T-helper 2 cell (primary cell): ENCODE measurements at places on chromosomes 1 and 21.

- DNase-seq: no peak
These were observed 11.6 kb downstream of the UBE2J2 start for GRCh38 chr1:1262071-1262470.

DNA sequence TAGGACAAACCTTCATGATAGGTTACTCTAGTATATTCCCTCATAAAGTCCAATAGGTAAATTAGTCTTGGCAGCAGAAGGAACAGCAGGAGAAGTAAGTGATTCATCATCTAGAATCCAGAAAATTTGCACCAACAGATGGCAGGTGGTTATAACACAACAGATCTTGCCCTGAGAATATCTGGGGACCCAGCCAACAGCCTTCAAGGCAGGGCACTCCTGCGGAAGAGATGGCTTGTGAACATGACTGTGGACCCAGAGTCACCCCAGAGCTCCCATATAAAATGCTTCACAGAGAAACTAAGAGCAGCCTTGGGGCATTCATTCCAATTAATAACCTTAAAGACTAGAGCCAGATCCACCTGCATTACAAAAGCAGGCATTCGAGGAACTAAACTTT lies 7.9 kb upstream of the PLA2G2C start:
- DNase-seq: no peak

DNA sequence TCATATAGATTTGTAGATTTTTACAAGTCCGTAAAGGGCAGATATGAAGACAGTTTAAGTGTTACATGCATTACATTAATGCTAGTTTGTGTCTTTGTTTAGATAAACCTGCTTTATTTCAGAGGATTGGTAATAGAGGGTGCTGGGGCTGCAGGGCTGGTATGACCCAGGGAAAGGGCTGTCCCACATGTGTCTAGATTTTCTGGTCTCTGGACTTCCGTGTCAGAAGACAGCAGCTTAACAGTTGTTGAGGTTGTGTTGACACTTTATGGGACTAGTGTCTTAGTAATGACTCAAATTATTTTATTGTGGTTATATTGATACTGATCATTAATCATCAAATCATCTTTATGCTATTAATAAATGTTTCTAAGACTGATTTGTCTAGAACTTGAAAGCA lies 10.1 kb downstream of the PRDM2 start:
- no peak for DNase-seq

- peak; percentile 40 for DNase-seq
These were observed 155.0 kb upstream of the EDN2 start for GRCh38 chr1:41639332-41639936.

DNA sequence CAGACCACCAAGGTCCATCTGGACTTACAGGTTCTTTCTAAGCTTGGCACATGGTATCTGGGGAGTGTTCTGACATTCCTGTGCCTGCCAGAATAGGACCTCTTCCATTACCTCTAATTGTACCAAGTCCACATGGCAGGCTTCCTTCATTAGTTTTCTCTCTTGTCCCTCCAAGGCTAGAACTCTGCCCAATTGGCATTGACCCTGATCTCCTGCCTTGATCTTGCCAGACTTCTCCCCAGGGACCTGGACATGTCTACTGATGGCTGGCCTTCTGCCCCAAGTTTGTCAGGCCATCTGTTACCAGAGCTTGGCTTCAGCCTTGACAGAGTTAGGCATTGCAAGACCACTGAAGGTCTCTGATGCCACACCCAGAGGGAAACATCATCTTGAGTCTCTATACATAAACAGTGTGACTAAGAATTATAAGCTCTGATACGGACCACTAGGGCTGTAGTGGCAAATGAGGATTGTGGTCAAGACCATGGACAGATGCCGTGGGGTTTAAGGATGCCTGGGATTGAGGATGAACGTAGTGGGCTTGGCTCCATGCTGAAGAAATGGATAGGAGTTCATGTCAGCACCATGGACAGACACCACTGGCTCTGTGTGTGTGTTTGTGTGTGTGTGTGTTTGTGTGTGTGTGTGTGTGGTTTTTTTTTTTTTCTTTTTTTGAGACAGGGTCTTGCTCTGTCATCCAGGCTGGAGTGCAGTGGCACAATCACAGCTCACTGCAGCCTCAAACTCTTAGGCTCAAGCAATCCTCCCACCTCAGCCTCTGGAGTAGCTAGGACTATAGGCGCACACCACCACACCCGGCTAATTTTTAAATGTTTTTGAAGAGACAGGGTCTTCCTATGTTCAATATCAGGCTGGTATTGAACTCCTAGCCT lies 19.5 kb upstream of the PSMB2 start:
- DNase-seq: no peak

GRCh38 chr1:94660994-94661393 lies 119.4 kb upstream of the F3 start:
- no peak for DNase-seq

- DNase-seq: no peak
These were observed 42.0 kb upstream of the LDLRAP1 start for GRCh38 chr1:25501235-25502058.

GRCh38 chr1:93537924-93538323 lies 90.0 kb downstream of the FNBP1L start:
- no peak for DNase-seq

- no peak for DNase-seq
These were observed 212.7 kb upstream of the JUN start for GRCh38 chr1:58996341-58997059.

DNA sequence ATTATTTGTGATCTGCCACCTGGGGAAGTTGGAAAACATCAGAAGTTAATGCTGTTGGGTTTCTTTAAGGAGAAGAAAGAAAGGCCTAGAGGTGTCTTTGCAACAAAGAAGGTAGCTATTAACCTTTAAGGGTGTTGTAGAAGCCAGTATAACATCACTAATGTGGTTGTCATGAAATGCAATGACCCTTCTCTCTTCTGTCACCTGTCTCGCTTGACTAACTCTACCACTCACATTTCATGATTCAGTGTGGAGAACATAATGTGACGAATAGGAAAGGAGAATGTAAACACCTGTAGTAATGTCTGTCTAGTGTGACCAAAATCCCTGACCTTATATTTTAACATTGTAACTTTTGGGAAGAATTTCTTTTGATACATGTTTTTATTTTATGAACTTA lies 211.7 kb upstream of the UBE2U start:
- no peak for DNase-seq

GRCh38 chr1:186303911-186304310 lies 71.1 kb downstream of the TPR start:
- no peak for DNase-seq

DNA sequence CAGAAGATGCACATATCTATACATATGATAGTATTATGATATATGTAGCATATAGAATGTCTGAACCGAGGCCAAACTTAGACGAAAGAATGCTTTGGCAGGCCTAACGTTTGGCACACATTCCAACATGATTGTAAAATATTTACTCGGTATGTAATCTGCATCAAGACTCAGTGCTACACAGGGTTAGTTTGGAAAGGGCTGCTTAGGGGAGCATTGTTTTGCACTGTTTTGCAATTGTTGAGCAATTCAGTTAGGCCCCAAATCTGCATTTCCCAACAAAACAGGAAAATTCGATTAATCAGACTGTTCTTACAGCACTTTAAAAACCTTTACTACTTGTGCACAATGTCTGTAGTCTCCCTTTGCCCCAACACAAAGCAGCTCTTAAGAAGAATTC lies 216.0 kb upstream of the NEGR1 start:
- no peak for DNase-seq

DNA sequence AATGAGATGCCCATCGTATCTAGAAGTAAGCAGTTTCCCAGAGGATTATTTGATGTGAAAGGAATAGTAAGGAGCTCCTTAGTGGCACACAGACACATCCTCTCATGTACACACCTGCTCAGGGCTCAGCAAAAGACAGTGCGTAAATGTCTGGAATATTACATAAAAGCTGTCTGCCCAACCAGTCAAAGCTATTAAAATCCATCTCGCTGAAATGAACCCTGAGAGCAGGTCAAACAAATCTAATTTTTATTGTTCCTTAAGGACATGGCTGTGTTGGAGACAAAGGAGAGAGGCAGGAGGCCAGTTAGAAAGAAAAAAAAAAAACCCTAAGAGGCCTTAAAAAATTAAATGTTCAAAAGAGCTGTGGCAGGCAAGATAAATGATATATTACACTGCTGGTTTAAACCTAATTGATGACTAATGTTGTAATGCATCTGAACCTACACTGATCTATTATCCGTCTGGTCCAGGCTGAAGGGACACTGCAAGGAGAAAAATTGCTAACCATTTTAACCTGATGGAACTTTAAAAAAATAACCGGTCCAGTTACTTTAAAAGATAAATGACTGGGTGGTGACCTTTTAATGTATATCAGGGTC lies 58.5 kb upstream of the FGGY start:
- no peak for DNase-seq

- DNase-seq: no peak
These were observed 128.9 kb downstream of the HHAT start for GRCh38 chr1:210457568-210457967.

DNA sequence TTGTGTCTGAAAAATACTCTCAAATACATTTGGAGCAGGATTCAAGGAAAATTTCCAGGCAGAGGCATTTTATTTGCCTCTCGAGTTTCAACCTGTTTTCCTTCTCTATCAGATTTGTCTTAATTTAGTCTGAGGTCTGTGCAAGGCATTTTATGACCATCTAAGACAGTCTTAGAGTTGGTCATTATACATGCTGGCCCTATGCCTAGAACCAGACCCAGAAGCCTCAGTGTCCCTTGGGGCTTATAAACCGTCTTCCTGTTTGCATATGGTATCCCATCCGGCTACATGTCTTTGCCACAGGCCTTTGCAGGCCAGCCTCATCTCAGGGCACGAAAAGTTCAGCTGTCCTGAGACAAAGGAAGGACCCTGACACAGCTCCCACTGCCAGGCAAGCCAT lies 346.1 kb downstream of the SIPA1L2 start:
- DNase-seq: no peak

DNA sequence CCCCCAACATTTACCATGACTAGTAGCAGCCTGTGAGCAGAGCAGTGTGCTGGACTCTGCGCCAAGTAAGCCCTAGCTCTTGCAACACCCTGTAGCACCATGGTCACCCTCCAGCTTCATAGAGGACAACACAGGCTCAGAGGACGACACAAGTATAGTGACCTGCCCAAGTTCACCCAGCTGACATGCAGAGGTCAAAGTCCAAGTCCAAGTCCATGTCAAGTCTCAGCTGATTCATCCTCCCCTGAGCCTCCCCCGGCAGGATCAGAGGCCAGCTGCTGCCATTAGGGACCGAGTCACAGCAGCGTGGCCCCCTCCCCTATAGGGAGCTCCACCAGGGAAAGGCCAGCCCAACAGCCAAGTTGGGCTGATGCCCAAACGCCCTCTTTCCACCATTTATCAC lies 15.9 kb downstream of the SDC3 start:
- DNase-seq: no peak
